ENCODE measurements at places on chromosomes 7 and 10.

DNA sequence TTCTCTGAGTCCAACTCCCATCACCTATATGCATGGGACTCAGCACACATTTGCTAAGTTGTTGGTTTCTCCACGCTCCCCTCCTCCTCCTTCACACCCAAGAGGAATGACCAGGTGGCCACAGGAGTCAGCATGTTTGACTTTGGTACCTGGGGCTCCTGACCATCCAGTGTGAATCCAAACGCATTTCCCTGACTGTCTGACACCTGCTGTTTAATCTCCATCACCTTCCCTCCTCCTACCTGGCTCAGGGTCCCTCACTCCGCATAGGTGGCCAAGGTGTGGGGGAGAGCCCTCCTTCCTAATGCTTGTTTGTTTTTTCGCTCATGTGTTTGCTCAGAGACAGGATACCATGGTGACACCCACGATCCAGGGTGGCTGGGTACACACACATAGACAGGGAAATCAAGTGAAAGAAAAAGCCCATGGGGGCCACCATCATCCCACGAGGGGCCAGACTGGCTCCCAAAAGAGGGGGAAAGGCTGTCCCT, 194.9 kb downstream of the KCNMA1 start:
- DNase-seq = no peak

DNA sequence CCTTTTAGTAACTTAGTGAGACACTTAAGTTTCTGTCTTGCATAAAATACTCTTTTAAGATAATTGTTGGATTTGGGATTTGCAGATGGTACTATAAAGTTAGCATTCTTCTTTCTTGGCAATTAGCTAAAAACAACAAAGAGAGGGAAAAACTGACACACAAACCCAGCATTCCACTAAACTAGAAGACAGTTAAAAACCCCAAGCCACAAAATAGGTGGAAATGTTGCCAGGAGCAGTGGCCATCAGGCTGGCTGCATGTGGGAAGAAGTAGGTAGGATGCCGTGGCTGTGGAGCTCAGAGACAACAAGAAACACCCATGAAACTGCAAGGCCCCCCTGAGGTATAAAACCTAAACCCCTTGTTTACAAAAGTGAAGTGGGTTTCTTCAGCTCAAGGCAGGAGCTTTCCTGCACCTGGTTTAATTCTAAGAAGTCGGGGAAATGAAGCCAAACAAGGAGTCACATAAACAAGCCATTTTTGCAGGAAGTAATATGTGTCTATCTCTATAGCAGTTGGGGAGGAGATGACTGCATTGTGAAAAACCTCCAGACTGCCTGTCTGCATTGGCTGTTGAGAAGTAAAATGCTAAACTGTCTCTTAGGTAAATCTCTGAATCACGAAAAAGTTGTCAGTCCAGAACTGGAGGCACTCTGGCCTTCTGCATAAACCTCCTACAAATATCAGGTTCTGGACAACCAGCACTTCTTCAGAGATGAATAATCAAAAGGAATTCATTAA, 9.5 kb downstream of the RAB18 start:
- no peak for DNase-seq

GRCh38 chr7:83996879-83997278, 197.7 kb downstream of the SEMA3A start:
- DNase-seq = no peak

DNA sequence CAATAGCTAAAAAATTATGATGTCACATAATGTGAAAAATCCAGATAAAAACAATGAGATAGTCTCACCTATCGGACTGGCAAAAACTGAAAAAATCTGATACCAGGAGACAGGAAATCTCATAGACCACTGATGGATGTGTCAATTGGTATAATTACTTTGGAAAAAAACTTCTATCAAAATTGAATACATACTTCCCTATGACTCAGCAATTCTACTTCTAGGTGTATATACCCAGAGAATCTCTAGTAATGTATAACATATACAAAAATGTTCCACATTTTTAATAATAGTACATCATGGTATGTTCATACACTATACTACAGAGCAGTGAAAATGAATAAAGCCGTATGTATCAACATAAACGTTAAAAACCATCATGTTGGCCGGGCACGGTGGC, 34.9 kb downstream of the SHTN1 start:
- no peak for DNase-seq

- DNase-seq = no peak
These were observed 138.9 kb upstream of the AHR start for GRCh38 chr7:17159500-17160037.

DNA sequence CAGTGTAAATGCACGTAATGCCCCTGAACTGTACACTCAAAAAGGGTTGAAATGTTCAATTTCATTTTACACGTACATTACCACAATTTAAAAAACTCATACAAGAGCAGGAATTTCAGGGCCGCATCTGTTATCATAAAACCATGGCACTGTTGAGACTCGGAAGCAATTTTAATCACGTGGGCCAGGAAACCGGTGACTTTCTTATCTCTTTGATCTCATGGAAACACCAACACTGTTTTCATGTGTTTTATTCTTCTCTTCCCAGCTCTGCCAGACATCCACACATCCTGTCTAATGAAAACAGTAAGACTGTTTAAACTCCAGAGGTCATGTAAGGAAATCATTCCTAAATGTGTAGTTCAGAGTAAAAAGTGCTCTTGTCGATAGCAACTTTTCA, 35.9 kb downstream of the PTPRE start:
- no peak for DNase-seq

GRCh38 chr7:48398191-48398590, 226.9 kb downstream of the ABCA13 start:
- DNase-seq = no peak
